ENCODE measurements at places on chromosomes 2 and 18.

DNA sequence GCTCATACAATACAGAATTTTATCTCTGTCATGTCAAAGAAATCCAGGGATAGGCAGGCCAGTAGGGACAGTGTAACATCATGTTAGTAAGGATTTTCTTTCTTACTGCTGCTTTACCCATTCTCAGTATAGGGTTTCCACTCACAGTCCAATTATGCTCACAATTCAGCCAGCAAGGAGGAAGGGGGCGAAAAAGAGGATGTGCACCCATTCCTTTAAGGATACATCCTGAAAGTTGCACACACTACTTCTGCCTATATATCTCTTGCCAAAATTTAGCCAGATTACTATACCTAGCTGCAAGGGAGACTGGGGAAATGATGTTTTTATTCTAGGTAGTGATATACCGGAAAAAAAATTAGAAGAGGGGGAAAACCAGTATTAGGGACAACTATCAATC, 66.1 kb downstream of the BAZ2B start:
- DNase-seq, result no peak

GRCh38 chr2:44949329-44950151, 8.0 kb downstream of the SIX3 start:
- peak; percentile 70 for DNase-seq

DNA sequence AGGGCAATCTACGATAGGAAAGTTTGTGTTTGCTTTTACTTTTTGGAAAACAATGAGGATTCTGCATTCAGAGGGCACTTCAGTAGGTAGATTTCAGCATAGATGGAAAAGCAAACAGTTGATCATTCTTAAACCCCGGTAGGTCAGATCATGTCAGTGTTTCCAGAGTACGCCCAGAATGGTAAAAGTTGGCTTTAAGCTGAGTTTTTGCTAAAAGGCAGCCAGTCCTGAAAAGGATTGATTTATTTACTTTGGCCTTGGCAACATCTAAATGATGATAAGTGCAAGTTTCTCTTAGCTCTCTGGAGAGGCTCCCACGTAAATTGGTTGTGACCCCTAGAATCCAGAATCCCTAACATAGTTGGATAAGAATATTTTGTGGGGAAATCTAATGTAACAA, 168.0 kb downstream of the DIS3L2 start:
- no peak for DNase-seq

DNA sequence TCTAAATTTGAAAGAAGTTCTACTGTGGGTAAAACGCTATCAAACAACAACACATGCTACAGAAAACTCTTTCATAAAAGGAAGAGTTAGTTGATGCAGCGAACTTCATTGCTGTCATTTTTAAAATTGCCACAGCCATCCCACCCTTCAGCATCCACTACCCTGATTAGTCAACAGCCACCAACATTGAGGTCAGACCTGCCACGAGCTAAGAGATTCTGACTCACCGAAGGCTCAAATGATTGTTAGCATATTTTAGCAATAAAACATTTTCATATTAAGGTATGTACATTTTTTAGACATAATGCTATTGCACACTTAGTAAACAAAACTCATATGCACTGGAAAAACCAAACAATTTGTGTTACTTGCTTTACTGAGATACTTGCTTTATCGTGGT, 347.1 kb downstream of the CLIP4 start:
- no peak for DNase-seq

GRCh38 chr2:33104726-33105125, 158.0 kb downstream of the LTBP1 start:
- DNase-seq, result no peak

DNA sequence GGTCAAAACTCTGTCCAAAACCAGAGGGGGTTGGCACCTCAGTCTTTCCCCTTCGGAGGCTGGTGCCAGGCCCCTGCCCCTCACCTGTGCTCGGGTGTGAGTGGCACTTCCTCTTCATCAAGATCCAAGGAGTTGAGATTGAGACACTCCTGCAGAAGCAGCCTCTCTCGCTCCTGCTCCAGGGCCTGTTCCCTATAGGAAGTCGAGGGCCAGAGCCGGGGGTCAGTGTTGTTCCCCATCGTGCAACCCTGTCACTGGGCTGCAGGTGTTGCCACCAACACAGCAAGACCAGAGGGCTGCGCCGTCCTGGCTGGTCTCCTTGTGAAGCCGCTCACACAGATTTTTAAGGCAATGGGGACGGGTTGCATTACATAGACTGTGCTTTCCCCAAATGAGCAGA, 18.9 kb downstream of the FAM178B start:
- DNase-seq, result no peak

DNA sequence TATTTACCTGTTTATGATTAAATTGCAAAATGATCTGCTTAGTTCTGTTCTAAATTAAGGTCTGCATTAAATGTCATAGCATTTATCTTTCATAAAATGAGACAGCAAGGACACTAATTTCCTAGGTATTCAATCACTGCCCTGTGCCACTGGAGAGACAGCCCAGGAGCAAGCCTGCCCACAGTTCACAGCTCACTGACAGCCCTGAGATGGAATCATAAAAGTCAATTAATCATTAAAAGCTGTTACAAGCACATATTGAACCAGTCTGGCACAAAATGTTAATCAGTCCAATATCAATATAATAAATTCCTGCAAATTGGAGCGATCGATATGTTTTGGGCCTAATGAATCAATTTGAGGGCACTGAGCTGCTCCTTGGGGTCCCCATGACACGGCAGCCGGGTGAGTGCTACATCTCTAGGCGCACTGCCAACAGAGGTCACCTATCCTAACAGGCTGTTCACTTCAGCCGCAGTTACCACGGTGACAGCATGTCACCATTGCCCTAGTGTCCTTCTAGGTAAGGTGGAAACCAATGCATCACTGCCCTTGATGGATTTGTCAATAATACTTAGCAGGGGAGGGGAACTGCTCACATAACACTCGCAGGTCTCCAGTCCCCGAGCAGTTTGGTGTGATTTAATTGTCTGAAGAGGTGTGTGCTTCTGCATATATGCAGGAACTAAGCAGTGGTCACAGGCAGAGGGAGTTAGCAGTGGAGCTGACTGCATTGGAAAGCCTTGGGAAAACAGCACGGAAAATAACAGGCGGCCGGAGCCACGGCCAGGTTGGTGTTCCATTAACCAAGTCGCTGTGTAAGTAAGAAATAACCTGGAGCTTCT, 47.3 kb downstream of the POU3F3 start:
- peak; percentile 61 for DNase-seq

GRCh38 chr2:68767996-68768395, 33.4 kb downstream of the ARHGAP25 start:
- peak; percentile 96 for DNase-seq

GRCh38 chr2:113965644-113966043, 75.8 kb downstream of the ACTR3 start:
- DNase-seq, result peak; percentile 83

DNA sequence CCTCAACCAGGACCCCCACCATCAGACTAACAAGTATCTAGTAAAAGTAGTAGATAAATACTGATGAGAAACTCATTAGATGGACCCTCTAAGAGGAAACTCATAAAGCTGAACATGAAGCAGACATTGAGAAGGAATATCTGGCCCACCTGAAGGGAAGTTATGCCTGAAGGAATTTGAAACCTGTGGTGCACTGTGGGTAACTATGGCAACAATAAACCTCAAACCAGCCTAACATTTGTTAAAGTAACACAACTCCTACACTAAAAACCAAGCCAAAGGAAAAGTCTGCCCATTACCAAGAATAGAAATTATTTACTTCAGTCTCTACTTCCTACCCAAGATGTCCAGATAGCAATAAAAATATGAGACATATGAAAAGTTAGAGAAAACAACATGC, 43.4 kb downstream of the KIAA1328 start:
- DNase-seq, result no peak

Data from DMS53 (cell line).